Ureter (tissue), 1 donor: ENCODE measurements at places on chromosomes 2 and 18. TPM values are rescaled to one million over a fixed set of nuclear protein-coding genes. Genes with fewer than 3 reads are reported as not detected.

DNA sequence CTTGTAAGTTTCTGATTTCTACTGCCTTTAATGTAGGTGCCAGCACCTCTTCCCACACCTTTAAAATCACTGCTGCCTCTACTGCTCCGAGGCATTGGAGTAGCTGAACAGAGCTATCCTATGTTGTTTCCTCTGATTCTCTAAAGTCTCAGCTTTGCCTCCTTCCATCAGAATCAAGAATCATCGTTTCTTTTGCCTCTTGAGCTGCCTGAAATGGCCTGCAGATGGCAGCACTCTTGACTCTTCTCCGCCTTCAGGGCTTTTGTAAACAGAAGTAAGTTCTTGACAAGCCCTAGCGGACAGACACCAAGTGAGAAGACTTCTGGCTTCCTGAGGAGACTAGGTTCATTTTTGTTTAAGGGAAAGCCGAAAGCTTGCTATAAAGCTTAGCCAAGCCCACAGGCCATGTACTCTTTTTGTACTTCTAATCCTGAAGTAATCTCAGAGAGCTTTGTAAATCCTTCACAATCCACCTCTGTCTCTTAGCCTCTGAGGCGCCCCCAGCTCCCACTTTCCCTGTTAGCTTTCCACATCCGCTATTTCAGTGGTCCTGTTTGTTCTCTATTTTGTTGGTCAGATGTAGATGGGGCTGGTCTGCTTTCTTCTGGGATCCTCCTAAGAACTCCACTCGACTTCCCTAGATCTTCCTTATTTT lies 48.4 kb downstream of the GTF3C3 start:
- DNase-seq, result peak; percentile 48

DNA sequence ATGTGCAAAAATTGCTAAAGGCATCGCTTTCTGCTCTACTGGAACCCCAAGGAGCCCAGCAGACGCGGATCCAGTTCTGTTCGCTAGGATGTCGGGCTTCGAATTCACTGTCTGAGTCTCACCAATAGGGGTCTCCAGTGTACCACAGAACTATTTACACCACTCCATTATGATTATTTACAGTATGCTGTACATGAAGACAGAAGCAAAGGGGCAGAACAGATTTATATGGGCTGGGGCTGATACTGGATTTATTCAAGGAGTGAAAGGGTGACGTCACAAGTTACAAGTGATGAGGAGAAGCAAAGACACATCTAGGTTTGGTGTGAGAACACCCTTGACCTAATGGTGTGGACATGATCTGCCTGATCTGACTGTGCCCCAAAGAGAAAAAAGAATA lies 185.3 kb upstream of the ATP5MC3 start:
- no peak for DNase-seq

DNA sequence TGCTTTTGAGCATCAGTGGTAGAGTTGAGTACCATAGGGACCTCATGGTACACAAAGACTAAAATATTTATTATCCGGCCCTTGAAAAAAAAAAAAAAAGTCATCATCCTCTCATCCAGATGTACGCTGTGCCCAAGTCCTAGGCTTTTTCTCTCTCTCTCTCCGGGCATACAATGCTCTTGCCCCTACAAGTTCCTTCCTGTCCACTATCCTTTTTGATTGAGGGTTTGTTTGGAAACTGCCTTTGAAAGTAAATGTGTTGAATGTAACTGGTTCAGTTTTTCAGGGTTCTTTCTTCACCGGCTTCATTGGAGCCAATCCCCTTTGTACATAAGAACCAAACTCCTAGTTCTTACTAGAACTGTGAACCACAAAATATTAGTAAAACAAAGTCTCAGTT lies 130.3 kb downstream of the MGAT5 start:
- DNase-seq, result no peak

DNA sequence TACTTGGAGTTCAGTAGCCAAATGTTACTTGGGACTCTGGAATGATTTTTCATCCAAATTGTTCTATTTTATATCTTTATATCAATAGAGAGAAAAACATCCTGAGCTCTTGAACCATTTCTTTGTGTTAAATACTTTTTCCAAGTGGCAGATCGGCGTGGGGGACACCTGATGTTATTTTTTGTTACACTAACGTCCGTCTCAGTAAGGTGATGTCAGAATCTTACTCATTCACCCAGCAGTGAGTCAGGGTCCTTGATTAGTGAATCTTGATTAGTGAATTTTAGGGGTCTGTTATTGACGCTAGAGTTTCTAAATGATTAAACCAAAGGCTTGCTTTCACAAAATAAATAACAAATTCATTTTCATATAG lies 1.7 kb downstream of the MIB1 start:
- no peak for DNase-seq

DNA sequence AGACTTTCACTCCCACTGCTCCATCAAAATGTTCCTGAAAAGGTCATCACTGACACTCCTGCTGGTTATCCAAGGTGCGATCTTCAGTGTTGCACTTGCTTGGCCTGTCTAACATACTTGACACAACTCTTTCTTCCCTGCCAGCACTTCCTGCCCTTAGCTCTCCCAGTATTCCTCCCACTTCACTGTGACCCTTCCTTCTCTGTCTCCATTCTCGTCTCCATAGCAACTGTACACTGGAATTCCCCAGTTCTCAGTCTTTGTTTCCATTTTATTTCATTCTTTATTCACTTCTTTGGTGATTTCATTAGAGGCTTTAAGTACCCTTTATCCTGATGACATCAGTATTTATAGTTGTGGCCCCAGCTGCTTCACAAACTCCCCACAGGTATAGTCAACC lies 333.0 kb downstream of the IRS1 start:
- DNase-seq, result no peak

- DNase-seq, result no peak
Observed at GRCh38 chr2:8447610-8448221, 234.1 kb upstream of the ID2 start.

GRCh38 chr18:45349019-45349418 lies 266.3 kb upstream of the SLC14A2 start:
- DNase-seq, result no peak

- DNase-seq, result no peak
Observed at GRCh38 chr2:133588144-133588543, 19.9 kb upstream of the NCKAP5 start.

MERTK gene
- total RNA-seq, result 33.5 TPM

- DNase-seq, result no peak
Observed at GRCh38 chr18:62904396-62905285, 189.3 kb downstream of the PHLPP1 start.

DNA sequence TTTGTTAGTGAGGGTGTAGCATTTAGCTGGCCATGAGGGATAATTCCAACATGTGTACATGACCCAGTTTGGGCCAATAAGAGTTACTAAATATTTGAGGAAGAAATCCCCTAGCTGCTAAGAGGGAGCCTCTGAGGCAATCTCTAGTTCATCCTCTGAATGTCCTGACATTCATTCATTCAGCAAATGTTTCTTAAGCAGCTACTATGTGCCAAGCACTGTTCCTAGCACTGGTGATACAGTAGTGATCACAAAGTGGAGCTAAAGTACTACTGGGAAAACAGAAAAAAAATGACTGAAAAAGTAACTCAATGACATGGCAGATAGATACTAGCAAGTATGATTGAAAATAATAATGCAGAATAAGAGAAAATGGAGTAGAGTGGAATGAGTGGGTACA lies 79.8 kb upstream of the PID1 start:
- DNase-seq, result no peak

REG3G gene
- total RNA-seq, result not detected

DNA sequence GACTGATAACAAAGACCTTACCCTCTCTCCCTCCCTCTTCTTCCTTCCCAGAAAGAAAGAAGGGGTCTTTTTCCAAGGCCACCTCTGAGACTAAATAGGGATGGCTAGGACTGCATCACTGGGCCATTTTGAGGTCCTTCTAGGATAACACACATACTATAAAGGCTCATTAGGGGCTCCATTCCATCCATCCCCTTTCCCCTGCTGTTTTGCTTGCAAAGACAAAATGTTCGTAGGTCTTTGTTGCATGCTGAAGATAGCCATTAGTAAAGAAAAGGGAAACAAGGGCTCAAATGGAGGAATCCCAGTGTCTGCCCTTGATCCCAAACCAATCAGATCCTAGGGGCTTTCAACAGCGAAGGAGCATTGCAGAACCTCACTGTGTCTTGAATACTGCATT lies 344.3 kb downstream of the CYP26B1 start:
- no peak for DNase-seq

DNA sequence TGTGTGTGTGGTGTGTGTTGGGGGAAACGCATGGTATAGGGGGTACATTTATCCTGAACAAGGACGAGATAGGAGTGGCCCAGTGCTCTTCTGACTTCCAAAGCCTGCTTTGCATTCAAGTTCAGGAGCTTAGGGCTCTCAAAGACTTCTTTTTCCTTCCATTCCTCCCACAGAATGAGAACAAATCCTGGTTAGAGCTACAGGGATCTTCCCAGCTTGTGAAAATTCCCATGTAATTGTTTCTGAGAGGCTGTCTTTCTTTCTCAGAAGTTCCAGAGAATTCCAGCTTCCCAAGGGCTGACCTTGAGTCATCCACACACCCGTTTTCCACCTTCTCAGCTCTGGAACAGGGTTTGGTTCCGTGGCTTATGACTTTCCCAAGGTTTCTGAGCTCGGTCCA lies 38.9 kb downstream of the FASTKD2 start:
- no peak for DNase-seq

TFCP2L1 gene
- 15.7 TPM for total RNA-seq

SERPINB13 gene
- total RNA-seq, result not detected

- DNase-seq, result no peak
Observed at GRCh38 chr18:45361125-45361851, 254.0 kb upstream of the SLC14A2 start.

DNA sequence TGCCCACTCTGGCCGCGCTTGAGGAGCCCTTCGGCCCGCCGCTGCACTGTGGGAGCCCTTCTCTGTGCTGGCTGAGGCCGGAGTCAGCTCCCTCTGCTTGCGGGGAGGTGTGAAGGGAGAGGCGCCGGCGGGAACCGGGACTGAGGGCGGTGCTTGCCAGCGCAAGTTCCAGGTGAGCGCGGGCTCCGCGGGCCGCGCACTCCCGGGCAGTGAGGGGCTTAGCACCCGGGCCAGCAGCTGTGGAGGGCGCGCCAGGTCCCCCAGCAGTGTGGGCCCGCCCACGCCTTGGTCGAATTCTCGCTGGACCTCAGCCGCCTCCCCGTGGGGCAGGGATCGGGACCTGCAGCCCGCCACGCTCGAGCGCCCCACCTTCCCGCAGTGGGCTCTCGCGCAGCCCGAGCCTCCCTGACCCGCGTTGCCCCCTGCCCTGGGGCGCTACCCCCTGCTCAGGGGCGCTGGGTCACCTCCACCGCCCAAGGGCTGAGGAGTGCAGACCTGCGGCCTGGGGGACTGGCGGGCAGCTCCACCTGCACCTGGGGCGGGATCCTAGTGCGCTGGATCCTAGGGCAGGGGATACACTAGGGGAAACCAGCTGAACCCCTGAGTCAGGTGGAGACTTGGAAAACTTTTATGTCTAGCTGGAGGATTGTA lies 97.3 kb downstream of the CD8B2 start:
- no peak for DNase-seq

DNA sequence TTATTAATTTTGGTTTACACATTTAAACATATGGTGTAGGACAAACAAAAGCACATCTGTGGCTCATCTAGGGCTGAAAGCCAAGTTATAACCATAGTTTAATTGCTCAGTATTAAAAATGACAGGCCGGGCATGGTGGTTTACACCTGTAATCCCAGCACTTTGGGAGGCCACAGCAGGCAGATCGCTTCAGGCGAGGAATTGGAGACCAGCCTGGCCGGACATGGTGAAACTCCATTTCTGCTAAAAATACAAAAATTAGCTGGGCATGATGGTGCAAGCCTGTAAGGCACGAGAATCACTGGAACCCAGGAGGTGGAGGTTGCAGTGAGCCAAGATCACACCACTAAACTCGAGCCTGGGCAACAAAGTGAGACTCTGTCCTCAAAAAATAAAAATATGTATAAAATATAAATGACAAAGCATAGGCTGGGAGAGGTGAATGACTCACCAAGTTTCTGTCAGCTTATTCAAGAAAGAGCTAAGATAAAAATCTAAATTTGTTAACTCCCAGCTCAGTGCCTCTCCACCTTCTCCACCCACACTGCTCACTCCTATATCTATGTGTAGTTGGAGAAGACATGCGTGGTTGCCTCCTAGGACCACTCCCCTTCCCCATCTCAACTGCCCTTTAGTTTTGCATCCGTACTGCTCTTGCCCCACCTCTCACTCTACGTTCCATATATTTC lies 79.2 kb upstream of the PID1 start:
- no peak for DNase-seq

DNA sequence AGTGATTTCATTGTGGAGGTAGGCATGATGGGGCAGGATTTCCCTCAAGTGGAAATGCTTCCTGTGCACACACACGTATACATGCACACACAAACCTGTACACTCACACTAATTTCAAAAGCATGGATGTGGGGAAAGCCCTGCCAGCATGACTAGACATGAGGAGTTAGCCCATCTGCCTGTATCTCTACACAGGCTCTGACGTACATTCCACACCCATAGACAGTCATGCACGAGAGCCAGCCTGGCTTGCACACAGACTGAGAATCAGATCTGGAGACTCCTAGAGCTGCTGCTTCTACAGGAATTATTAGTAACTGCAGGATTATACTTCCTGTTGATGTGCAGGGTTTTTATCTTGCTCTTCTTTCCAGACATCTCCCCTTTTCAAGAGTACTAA lies 27.3 kb upstream of the NFU1 start:
- DNase-seq, result no peak

GALM gene
- 12.7 TPM for total RNA-seq

DNA sequence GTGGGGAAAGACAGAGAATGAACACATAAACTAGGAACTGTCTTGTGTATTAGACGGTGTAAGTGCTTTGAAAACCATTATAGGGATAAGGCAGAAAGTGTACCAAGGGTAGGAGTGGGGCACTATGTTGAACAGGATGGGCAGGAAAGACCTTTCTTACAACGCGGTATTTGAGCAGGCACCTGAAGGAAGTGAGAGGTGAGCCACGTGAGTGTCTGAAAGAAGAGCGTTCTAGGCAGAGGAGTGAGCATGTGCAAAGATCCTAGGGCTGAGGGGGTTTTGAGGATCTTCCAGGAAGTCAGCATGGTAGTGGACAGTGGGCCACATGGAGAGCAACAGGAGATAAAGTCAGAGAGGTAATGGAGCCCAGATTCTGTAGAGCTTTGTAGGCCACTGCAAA lies 65.2 kb downstream of the SRD5A2 start:
- DNase-seq, result no peak

DNA sequence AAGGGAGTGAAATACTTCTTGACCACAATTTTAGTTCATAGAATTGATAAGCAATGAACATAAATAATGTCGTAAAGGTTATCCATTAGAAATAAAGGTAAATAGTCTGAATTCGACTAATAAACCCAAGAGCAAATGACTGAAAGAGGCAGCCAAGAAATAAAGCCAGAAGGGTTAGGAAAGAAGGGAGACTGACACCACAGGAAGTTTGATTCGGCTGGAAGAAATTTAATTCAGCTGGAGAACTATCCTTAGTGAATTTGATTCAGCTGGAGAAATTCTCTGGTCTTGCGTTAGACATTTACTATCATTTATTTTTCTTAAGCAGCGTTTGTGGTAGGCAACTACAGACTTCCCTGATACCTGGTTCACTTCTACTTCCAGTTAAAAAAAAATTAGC lies 429.6 kb downstream of the PID1 start:
- no peak for DNase-seq
